ENCODE measurements at places on chromosomes 1 and 21. TPM values are rescaled to one million over a fixed set of nuclear protein-coding genes. Genes with fewer than 3 reads are reported as not detected.

The NEK2 gene
- total RNA-seq, result 9.8 TPM

- ATAC-seq, result no peak
Measured at GRCh38 chr1:51283979-51284378, 46.4 kb downstream of the TTC39A start.

The AMPD1 gene
- not detected for total RNA-seq

The ALX3 gene
- total RNA-seq, result not detected

The EPRS1 gene
- total RNA-seq, result 109 TPM

DNA sequence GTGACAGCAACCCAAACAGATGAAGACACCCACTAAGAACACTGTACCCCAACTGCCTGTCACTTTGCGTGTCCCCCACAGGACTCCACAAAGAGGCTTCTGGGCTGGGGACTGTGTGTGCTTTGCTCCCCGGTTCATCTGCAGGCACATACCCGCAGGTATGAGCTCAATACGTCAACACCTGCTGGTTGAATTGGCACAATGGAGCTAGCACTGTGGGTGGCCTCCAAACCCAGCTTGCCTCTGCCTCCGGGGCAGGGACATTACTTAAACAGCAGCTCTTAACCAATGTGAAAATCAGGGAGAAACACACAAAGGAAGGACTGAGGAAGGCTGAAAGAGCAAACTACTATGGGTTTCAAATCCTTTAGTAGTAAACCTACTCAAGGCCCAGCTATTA is 140.2 kb upstream of the TIAM1 start:
- no peak for ATAC-seq

The MYBPH gene
- total RNA-seq, result not detected

DNA sequence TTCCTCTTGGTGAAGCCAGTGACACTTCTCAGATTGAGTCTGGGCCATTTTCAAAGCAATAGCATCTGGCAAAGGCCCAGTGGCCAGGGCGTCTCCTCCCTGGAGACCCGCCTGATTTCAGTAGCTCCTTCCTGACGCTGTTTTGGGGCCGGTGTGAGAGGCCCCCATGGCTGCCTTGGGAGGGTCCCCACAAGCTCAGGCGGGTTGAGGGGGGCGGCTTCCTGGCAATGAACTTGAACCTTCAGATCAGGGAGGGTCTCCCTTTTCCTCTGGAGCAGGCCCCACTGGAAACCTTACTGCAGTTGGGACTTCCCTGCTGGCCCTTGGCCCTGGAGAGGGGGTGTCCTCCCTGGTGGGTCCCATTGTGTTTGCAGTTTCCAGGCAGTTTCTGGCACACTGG is 121.2 kb downstream of the CRYAA start:
- ATAC-seq, result no peak

The CIART gene
- 3.1 TPM for total RNA-seq

The VANGL1 gene
- 15.5 TPM for total RNA-seq

The ASCL5 gene
- not detected for total RNA-seq

DNA sequence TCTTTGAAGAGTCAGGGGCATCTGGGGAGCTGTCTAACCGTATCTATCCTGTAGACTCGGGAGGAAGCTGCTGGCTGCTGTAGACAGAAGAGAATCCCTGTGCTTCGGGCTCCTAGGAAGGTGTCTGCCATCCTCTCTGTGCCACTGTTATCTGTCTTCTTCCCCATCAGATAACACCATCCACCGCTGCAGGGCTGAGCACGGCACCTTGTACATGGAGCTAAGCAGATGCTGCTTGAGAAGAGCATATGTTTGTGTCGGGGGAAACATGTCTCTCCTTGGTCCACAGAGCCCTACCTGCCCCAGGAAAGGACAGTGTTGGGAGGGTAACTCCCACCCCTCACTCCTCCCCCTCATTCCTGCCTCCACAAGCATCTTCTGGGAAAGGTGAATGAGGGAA is 1.4 kb upstream of the MAPKAPK2 start:
- no peak for ATAC-seq

The SCAMP3 gene
- 43.3 TPM for total RNA-seq

The C1orf115 gene
- 2.5 TPM for total RNA-seq

DNA sequence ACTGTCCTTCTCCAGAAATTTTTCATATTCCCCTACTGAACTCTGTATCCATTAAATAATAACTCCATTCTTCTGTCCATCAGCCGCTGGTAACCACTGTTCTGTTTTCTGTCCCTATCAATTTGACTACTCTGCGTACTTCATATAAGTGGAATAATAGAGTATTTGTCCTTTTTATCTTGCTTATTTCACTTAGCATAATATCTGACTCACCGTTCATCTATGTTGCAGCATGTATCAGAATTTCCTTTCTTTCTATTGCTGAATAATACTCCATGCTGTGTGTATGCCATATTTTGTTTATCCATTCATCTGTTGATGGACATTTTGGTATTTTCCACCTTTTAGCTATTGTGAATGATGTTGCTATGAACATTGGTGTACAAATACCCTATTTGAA is 71.9 kb downstream of the CEP350 start:
- no peak for ATAC-seq

DNA sequence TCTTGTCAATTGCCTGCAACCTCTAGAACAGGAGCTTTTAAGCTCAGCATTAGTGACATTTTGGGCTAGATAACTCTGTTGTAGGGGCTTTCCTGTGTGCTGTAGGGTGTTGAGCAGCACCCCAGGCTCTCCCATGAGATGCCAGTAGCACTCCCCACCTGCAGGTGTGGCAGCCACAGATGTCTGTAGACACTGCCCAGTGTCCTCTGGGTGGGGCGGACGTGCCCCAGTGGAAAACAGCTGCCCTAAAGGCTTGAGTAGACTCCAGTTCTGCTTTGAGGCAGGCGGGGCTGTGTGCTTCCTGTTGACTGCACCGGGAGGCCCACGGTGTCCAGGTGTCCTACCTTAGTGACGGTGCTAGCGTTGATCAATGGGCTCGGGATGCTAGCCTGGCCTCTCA is 16.9 kb upstream of the PWP2 start:
- ATAC-seq, result peak; percentile 47

DNA sequence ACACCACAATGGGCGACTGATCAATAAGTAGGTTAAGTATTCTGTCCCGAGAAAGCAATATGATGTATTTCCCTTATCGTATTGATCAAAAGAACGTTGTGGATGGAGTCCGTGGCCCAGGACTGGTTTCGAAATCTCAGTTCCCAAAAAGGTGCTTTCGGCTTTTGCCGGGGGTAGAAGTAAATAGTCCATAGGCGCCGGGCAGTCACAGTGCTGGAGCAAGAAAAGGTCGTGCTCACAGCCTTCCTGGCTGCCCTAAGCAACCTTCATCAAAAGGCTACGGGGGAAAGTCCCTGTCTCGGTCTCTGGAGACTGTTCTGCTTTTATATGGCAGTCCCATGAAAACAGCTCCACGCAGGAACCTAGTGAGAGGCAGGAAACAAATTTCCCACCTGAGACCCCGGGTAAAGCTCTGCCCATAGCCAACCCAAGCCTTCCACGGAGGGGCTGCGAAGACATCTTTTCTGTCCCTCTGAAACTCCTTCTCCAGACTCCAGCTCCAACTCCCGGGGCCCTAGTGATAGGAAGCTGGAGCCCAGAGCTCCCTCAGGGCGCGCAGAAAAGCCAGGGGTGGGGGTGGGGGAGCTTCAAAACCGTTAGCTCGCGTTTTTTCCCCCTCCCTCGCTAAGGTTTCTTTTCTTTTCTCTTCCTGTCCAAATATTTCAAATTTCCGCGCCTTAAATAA is 7.0 kb downstream of the CDKN2C start:
- ATAC-seq, result peak; percentile 39

DNA sequence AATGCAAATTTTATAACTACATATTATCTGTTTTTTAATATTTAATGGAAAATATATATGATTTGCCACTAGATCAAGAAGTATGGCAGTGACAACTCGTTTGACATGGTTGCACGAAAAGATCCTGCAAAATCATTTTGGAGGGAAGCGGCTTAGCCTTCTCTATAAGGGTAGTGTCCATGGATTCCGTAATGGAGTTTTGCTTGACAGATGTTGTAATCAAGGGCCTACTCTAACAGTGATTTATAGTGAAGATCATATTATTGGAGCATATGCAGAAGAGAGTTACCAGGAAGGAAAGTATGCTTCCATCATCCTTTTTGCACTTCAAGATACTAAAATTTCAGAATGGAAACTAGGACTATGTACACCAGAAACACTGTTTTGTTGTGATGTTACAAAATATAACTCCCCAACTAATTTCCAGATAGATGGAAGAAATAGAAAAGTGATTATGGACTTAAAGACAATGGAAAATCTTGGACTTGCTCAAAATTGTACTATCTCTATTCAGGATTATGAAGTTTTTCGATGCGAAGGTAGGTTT is 556 bp downstream of the IFI44 start:
- no peak for ATAC-seq

GRCh38 chr1:116003823-116004222 is 27.5 kb downstream of the SLC22A15 start:
- ATAC-seq, result no peak

- no peak for ATAC-seq
Measured at GRCh38 chr1:113012149-113012548, 56.2 kb upstream of the SLC16A1 start.

GRCh38 chr1:103177108-103177775 is 68.9 kb upstream of the COL11A1 start:
- no peak for ATAC-seq

The CLCA2 gene
- 357 TPM for total RNA-seq

The IL22RA1 gene
- total RNA-seq, result 10.7 TPM

The SFN gene
- total RNA-seq, result 2,315 TPM

DNA sequence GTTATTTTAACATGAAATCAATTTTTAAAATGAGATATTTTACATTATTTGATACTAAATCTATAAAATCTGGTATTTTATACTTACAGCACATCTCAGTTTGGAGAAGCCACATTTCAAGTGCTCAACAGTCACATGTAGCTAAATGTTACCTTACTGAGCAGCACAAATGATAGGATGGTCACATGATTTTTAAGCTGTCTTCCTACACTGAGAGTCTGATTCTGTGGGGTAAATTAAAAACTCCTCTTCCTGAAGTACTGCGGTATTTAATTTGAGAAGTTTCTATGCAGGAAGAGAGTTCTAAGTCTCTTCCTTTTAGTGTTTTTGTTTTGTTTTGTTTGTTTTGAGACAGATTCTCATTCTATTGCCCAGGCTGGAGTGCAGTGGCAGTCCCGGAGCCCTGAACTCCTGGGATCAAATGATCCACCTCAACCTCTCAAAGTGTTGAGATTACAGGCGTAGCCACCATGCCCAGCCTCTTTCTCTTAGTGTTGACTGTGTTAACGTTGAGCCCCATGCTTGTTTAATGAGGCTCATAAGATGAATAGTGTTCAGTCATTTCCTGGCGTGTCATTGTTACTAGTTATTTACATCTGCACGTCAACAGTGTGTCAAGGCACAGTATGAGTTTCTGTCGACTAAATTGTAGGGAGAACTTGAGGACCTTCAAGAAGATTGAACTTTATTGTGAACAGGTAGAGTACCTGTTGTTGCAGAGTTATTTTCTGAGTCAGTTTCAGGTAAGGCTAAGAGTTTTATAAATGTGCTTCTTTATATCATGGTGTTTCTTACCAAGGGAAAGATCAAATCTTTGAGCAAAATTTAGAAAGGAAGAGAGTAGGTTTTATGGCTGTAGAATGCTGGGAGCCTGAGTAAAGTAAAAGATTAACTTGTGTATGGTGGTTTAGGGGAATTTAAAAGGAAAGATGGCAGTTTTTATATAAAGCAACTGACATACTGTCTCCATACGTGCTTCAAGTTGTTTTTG is 3.3 kb downstream of the CNST start:
- ATAC-seq, result no peak

DNA sequence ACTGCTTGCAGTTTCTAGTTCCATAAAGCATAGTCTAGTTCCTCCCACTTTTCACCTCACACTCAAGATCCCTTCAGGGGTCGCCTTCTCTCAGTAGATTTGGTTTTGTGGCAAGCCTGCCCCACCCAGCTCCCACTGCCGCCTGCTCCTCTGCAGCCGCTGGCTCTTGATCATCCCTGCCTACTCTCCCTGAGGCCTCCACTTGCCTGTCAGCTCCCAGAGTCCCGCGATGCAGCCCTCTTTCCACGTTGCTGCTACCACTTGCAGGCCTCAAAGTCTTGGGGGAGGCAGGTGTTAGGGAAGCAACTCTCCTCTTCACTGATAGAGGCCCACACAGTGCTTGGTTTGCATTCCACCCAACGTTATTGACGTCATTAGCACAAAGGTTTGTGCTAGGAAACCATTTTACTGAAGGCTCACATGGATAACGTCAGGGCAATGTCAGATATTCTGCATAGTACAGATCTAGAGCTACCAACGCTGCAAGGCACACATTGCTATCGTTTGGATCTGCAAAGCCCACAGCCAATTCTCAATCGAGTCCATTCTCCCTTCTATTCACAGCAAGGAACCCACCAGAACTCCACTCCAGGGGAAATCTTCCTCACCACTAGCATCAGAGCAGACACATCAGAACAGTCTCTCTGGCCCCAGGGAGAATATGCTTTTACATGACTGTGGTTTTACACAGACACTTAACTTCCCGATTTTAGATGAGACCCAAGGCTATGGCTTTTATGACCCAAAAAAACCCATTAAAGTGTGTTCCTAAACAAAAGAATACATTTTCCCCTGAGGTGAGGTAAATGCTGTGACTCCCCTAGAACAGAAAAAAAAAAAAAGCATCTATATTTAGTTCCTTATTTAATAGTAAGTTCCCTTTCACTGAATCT is 519.5 kb upstream of the CAMK1G start:
- ATAC-seq, result no peak

DNA sequence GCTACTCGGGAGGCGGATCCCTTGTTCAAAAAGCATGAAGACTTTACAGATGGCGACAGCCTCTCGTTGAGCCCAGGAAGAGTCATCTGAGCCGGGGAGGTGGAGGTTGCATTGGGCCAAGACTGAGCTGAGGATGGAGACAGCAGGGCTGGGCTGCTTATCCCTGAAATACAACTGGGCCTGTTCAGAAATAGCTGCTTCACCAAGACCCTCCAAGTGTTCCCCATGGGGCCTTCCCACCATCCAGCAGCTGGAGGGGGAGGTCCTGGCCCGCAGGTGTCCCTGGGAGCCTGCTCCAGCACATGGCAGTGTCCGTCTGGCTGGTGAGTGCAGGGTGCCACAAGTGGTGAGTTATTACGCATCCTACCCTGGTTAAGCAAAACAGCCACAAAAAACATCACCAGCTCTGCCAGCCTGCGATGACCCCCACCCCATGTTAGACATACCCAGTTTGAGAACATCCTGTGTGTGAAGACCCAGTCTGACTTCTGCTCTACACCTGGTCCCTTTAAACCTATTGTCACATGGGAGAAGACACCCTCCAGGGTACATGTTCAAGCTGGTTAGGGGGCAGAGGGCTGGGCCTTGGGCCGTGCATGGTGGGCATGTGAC is 93.1 kb upstream of the TMPRSS2 start:
- ATAC-seq, result no peak

The ENO1 gene
- total RNA-seq, result 1,388 TPM

GRCh38 chr21:42981862-42982261 is 7.5 kb downstream of the PKNOX1 start:
- ATAC-seq, result peak; percentile 41

- ATAC-seq, result no peak
Measured at GRCh38 chr1:4330805-4331766, 323.3 kb upstream of the AJAP1 start.

The APOBEC4 gene
- not detected for total RNA-seq

Measured in esophagus mucosa (tissue), 1 donor.